ENCODE measurements at places on chromosomes 3 and 15.

DNA sequence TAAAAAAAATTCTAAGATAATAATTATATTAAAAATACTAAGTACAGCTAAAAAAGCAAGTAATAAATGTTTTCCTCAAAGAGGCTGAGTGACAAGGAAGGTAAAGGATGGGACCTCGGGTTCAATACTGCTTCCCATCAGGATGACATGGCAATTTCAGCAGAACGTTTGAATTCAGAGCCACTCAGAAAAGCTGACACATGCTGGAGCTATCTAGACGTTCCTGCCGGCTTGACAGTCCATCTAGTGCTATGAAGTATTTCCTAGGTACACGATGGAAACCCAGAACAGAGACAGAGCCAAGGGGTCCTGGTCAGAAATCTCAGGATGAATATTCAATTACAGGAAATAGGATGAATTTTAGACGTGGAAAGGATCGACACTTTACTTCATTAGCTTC lies 361.8 kb downstream of the FGF12 start:
- DNase-seq: no peak

- DNase-seq: no peak
These were observed at the start of gene TYRO3 for GRCh38 chr15:41558400-41559238. TYRO3 (plus strand) TSS chr15:41559212; CDS start chr15:41559258, 46 bp downstream.

GRCh38 chr15:58631319-58631718 lies 118.2 kb downstream of the ADAM10 start:
- DNase-seq: no peak

DNA sequence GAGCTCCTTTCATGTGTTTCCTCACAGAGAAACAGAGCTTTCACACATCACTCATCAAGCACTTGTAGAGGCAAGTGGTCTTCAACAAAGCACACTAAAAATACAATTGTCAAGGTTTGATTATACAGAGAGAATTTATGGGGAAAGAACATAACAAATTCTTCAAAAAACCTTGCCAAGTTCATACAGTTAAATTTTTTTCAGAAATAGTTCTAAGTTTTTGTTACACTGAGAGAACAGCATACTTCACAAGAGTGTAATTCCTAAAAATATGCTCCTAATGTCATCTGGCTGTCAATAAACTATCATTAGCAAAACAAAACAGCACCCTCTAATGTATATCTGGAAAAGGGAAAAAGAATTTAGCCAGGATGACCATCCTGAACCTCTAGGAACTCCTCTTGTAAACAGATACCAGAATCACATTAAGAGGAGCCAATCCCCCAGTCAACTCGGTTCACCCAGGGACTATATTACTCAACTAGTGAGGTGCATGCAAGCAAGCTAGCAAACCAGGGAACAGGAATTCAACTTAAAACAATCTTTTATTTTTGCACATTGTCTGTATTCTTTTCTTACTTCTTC lies 63.3 kb downstream of the RAD18 start:
- no peak for DNase-seq

GRCh38 chr3:106139826-106140225 lies 271.0 kb upstream of the CBLB start:
- no peak for DNase-seq

- no peak for DNase-seq
These were observed 145.1 kb upstream of the BFSP2 start for GRCh38 chr3:133254716-133255115.

GRCh38 chr3:153219146-153219545 lies 57.1 kb downstream of the RAP2B start:
- DNase-seq: no peak

DNA sequence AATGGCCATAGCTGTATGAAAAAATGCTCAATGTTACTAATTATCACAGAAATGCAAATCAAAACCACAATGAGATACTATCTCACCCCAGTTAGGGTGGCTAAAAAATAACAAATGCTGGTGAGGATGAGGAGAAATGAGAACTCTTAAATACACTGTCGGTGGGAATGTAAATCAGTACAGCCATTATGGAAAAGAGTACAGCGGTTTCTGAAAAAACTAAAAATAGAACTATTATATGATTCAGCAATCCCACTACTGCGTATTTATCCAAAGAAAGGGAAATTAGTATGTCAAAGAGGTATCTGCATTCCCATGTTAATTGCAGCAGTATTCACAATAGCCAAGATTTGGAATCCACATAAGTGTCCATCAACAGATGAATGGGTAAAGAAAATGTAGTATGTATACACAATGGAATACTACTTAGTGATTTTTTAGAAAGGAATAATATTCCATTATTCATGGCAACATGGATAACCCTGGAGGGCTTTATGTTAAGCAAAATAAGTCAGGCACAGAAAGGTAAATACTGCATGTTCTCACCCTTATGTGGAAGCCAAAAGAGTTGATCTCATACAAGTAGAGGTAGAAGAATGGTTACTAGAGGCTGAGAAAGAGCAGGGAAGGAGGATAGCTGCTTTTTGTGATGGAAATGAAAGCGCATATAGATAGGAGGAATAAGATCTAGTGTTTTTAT lies 35.0 kb downstream of the SERP1 start:
- DNase-seq: no peak

DNA sequence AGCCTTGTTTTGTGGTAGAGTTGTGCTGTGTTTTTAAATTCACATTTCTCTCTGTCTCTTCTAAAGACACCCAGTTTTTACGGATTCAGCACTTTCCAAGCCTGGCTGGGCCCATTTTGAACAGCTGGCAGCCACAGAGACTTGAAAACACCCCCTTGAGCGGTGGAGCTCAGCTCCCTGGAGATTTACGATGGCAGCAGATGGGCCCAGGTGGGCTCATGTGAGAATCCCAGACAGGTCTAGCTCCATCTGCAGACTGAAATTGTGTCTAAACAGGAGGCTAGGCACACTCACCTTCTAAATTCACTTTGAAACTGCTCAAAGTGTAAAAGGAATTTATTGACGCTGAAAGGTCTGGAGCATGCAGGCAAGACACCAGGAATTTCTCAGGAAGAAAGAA lies 232.0 kb upstream of the HES1 start:
- no peak for DNase-seq

- no peak for DNase-seq
These were observed 185.9 kb upstream of the GBE1 start for GRCh38 chr3:81947359-81947758.

GRCh38 chr3:17535274-17535673 lies 207.2 kb downstream of the TBC1D5 start:
- DNase-seq: no peak

- no peak for DNase-seq
These were observed 339.2 kb downstream of the CHL1 start for GRCh38 chr3:535566-536416.

GRCh38 chr15:99593070-99593469 lies 27.3 kb downstream of the MEF2A start:
- no peak for DNase-seq

DNA sequence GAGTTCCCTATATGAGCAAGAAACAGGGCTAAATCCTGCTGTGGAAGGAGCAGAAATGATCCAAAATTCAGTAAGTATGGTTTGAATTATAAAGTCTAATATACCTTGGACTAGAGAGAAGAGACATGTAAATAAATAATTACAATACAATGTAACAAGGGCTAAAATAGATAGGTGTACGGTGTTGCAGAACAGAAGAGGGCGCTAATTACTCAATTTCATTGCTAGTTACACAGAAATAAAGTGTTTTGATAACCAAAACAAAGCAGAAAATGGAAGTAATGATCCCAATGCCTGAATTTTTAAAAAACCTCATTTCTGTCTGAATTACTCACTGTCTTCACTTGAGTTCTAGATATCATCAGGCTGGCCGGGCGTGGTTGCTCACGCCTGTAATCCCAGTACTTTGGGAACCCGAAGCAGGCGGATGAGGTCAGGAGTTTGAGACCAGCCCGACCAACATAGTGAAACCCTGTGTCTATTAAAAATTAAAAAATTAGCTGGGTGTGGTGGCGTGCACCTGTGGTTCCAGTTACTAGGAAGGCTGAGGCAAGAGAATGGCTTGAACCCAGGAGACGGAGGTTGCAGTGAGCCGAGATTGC lies 8.3 kb upstream of the PLCH1 start:
- no peak for DNase-seq

DNA sequence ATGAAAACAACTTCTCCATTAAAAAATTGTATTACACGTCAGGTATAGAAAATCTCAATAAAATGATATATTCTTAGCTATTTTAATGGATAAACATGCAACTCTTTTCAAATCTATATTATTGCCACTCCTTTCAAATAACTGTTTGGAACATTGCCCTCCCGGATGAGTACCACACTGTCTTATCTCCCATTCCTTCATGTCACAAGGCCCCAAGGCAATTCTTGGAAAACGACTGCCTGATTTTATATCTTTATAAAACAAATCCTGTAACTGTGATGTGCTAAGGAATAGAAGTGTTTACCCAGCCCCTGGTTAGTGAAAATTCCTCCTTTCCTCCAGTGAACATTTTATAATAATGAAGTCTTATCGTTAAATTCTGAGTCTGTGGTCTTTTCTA lies 6.2 kb upstream of the ZNF619 start:
- DNase-seq: no peak

DNA sequence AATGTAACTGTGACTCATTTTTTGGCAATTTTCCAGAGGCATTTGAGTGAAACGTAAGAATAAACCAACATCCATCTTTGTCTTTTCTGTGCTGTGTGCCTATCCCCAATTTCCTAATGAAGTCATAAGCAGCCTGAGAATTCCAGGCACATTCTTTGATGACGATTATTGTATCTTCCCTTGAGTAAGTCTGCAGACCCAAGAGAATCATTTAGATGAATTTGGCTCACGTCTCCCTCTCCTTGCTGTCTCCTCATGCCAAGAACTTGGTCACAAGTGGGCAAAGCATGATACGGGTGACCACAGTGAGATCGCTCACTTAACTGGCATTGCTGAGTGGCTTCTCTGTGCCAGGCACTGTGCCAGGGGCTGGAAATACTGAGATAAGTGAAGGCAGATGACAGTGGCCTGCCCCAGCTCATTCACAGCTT lies 384.5 kb upstream of the IL12A start:
- no peak for DNase-seq

- no peak for DNase-seq
These were observed 308.3 kb upstream of the NR2E3 start for GRCh38 chr15:71502077-71502432.

DNA sequence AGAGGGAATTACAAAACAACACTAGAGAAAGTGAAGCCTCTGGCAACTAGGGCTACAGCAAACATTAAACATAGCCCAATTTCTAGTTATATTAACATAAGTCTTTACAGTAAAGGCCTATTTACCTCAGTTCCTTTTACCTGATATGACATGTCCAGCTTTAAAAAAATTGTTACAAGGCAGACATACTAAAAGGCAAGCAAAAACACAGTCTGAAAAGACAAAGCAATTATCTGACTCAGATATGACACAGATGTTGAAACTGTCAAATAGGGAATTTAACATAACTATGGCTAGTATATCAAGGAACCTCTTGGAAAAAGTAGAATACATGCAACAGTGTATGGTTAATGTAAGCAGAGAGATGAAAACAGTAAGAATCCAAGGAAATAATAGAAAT lies 238.6 kb downstream of the RAP2B start:
- DNase-seq: no peak

DNA sequence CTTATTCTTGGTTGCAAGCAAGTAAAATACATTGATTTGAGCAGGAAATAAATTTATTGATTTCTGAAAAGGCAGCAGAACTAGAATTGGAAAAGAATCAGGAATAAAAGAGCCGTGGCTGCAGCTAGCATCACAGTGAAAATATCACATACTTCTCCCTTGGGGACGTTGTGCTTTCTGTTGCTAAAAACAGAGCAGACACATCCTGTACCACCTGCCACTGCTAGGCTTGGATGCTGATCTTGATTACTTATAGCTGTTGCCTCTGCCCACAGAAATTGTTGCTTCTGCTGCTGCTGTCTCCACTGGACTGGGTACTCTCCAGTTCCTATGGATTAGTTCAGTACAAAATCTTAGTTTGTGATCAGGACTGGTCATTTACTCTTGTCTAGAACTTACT lies 283.8 kb downstream of the C3orf38 start:
- DNase-seq: no peak

DNA sequence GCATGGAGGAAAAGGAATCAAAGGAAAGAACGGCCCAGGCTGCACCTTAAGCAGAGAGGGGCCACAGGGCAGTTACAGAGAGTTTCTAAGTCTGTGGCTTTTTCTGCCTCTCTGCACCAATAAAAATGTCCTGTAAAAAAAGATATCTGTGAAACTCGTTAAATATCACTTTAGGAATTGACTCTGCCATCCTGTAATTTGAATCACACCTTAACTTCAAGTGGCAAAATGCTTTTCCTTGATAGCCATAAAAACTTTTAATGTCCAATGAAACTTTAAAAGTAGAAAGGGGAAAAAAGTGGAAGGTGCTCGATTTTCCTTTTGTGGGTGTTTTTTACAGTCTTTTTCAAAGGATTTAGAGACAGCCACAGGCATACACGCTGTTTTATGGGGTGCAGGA lies 255.7 kb downstream of the ARRDC4 start:
- DNase-seq: no peak

DNA sequence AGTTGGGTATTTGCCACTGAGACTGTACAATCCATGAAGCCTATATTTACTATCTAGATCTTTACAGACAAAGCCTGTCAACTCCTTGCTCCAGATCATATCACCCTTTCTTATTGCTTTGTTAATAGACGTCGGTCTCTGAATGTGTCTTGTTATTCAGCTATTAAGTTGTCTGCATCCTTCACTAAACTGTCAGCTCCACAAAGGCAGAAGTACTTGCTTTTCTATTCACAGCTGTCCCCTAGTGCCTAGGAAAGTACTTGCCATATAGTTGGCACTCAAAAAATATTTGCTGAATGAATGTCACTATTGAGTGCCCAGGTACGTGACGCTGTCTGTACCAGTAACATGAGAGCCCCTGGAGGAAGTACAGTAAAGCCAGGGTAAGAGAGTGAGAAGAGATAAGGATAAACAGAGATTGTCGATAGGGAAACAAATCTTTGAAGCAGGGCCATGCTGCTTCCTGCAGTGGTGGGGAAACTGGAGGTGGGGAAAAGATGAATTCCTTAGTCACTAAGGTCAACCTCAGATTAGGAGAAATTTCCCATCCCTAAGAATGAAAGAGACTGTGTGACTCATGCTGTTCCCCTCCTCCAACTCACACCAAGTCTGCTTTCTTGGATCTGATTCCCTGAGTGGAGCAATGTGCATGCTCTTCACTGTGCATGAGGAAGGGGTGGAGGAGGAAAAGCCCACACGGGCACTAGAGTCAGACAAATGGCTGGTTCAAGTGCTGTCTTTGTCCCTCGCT lies 36.3 kb downstream of the PRICKLE2 start:
- peak; percentile 44 for DNase-seq

DNA sequence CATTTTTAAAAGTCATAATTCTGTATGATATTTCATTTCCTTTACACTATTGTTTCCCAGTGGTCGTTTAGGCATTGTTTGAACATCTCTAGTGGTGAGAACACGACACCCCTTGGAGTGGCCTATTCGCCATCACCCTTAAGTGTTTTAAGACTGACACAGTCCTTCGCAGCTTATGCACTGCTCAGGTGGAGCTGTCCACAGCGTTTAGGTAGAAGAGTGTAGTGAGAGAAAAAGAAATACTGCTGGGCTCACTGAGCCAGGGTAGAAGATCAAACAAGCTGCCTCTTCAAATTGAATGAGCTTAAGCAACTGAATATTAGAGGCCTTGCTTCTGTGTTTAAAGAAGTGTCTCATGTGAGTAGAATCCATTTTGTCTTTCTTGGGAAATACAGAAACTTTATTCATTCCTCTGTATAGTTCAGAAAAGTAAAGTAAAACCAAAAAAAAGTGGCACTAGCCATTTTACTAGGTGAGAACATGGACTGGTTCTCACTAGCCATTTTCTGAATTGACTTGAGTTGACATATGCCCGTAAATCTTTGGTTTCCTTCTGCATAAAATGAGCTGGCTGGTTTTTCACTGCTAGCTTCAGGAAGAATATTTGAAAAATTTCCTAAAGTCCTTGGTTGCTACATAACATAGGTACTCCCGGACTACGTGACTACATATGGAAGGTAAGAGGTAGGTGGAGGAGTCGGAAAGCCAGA lies 155.9 kb downstream of the P3H2 start:
- no peak for DNase-seq
